ENCODE measurements at places on chromosomes 6 and 20.

DNA sequence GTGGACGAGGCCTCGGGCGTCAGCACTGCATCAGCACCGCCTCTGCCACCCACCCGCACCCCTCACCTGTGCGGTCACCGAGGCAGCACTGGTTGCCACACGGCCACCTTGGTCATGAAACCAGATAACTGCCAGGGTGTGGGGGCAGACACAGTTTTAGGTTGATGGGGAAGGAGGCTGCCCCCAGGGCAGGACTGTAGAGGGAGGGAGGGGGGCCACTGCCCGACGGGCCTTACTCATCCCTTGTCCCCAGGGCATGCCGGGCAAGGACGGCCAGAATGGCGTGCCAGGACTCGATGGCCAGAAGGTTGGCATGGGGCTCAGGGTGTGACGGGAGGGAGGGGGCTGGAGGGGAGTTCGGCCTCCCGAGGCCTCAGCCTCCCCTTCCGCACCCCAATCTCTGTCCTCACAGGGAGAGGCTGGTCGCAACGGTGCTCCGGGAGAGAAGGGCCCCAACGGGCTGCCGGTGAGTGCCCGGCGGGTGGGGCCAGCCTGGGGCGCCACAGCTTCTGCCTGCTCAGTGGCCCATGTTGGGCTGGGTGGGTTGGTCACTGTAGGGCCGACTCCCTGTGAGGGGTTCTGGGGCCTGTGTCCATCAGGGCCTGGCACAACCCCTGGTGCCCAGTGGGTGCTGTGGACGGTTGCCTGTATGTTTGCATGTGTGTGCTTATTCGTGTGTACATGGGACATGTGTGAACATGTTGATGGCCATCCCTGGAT is 11.8 kb downstream of the COL9A3 start:
- DNase-seq = no peak

- no peak for DNase-seq
These were observed 1088.9 kb upstream of the CITED2 start for GRCh38 chr6:140463312-140463710.

DNA sequence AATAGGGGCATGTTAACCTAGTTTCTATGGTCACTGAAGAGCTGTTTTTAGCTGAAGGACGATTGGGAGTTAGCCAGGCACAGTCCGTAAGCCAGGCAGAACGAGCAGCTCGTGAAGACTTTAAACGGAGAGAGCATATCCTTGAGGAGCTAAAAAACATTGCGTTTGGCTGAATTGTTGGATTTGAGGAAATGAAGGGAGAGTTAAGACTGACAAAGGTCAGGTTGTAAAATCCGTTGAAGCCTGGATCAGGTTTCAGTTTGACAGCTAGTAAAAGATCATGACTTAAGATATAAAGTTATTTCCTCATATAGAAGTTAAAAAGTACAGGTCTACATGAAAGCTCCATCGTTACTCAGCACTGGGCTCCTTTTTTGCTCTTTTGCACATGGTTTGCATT is 2.8 kb downstream of the DBNDD2 start:
- no peak for DNase-seq

DNA sequence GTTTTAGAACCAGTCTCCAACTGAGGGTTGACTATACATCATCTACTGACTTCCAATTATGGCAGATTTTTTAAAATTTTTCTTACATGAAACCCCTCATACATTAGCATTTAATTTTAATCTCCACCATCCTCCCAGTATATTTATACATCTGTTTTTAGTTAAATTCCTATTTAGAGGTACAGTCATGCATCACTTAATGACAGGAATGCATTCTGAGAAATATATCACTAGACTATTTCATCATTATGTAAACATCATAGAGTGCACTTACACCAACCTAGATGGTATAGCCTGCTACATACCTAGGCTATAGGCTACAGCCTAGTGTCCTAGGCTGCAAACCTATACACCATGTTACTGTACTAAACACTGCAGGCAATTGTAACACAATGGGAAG is 316.7 kb upstream of the MARCKS start:
- DNase-seq = no peak

DNA sequence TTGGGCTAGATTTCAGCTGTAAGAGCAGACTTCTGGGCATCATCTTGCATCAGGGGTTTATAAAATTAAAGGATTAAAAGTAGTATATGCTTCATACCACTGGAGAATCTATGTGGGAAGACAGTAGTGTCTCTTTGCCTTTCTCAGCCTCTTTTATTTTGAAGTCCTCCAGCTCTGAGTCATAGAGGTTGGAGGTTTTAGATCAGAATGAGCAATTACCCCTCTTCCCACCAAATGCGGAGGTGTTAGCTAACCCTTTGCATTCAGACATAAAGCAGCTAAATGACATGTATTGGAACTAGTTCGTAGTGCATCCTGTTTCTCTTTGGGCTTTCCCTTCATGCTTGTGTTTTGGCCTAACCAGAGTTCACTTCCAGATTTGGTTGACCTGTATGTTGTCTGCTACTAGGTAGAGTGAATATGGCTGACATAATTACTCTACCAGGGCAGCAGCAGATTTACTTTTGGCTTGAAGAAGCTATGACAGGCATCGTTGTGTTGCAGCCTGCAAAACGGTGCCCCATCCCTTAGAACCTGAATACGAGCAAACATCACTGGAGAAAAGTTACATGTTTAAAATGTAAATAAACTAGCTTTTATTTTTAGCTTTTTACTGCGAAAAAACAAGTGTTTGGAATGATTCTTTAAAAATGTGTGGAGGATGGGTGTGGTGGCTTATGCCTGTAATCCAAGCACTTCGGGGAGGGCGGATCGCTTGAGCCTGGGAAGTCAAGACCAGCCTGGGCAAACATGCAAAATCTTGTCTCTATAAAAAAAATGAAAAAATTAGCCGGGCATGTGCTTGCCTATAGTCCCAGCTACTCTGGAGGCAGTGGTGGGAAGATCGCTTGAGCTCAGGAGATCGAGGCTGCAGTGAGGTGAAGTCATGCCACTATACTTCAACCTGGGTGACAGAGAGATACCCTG is 82.2 kb downstream of the MYO6 start:
- DNase-seq = no peak
